ENCODE measurements at places on chromosomes 16 and 17. TPM values are rescaled to one million over a fixed set of nuclear protein-coding genes. Genes with fewer than 3 reads are reported as not detected.

The SENP3 gene
- 54.3 TPM for total RNA-seq

The HES7 gene
- 2.1 TPM for total RNA-seq

The NXPH3 gene
- 21.9 TPM for total RNA-seq

The TP53TG3C gene
- not detected for total RNA-seq

The PRR29 gene
- 0.63 TPM for total RNA-seq

The RAC3 gene
- 14.7 TPM for total RNA-seq

The CLEC19A gene
- not detected for total RNA-seq

The PRR35 gene
- total RNA-seq = not detected

The CDH16 gene
- 0.30 TPM for total RNA-seq

The NUP85 gene
- total RNA-seq = 55.9 TPM

The NEK8 gene
- 2.9 TPM for total RNA-seq

The KRT9 gene
- not detected for total RNA-seq

GRCh38 chr17:31853911-31854470 is 5.1 kb downstream of the COPRS start:
- H3K4me1 ChIP-seq = peaks cover 7% of the 10 kb centered on the region
- no peaks in the 10 kb centered on the region for H3K36me3 ChIP-seq
- H3K4me3 ChIP-seq = no peak overlapping the region
- no peaks in the 10 kb centered on the region for H3K27me3 ChIP-seq
- H3K27ac ChIP-seq = no peak overlapping the region
- DNase-seq = no peak

GRCh38 chr16:65136681-65137080 is 14.8 kb upstream of the CDH11 start:
- no peaks in the 10 kb centered on the region for H3K36me3 ChIP-seq
- DNase-seq = no peak
- H3K4me3 ChIP-seq = no peak overlapping the region
- no peaks in the 10 kb centered on the region for H3K4me1 ChIP-seq
- no peaks in the 10 kb centered on the region for H3K27me3 ChIP-seq

DNA sequence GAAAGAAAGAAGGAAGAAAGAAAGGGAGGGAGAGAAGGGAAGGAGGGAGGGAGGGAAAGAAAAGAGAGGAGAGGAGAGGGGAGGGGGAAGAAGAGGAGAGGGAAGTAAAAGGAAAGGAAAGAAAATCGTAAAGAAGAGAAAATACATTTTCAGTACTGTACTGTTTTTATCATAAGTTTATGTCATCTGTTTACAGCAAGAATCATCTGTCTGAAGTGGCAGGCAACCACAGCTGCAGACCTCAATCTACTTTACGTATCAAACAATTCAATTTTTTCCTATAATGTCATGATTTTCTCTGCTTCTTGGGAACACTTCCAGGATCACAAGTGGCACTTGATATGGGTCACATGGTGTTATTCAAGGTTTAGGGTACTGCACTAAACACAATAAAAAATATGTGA is 58.3 kb downstream of the USP32 start:
- no peaks in the 10 kb centered on the region for H3K36me3 ChIP-seq
- H3K4me1 ChIP-seq = no peaks in the 10 kb centered on the region
- DNase-seq = no peak

DNA sequence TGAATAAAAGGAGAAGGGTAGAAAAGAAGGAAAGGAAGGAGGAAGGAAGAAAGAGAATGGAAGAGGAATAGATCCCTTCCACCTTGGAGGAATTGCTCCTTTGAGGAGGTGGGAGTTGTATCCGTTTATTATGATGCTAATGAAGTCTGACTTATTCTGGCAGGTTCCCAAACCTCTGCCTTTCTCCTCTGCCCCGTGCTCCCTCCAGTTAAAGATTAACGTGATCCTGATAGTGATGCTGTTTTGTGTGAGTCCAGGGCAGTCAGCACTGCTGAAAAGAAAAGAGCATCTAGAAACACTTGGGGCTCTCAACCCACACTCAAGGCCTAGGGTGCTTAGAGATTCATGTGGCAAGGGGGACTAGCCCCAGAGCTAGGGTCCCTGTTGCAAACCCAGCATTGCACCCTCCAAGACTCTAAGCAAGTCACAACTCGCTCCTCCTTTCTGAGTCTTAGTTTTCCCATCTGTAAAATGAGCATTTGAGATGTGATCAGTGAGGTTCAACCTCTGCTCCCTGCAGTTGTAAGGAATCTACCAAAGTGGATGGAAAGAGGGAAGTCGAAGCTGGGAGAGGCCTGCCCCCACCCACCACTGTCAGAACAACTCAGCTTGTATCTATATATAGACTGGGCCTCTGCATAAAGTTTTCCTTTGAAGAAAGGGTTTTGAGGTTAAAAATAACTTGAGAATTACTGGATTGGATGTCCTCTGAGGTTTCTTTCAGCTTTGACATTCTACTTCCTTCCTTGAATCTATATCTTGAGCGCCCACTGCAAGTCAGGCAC is 46.9 kb upstream of the TMEM132E start:
- H3K4me3 ChIP-seq = no peak overlapping the region
- no peaks in the 10 kb centered on the region for H3K4me1 ChIP-seq
- H3K27ac ChIP-seq = no peak overlapping the region
- no peaks in the 10 kb centered on the region for H3K36me3 ChIP-seq
- H3K27me3 ChIP-seq = no peaks in the 10 kb centered on the region
- no peak for DNase-seq

- H3K27ac ChIP-seq = no peak overlapping the region
- no peaks in the 10 kb centered on the region for H3K4me1 ChIP-seq
- no peak overlapping the region for H3K4me3 ChIP-seq
- H3K27me3 ChIP-seq = no peaks in the 10 kb centered on the region
- DNase-seq = no peak
Observed at GRCh38 chr17:78655251-78655940, 78.2 kb upstream of the DNAH17 start.

DNA sequence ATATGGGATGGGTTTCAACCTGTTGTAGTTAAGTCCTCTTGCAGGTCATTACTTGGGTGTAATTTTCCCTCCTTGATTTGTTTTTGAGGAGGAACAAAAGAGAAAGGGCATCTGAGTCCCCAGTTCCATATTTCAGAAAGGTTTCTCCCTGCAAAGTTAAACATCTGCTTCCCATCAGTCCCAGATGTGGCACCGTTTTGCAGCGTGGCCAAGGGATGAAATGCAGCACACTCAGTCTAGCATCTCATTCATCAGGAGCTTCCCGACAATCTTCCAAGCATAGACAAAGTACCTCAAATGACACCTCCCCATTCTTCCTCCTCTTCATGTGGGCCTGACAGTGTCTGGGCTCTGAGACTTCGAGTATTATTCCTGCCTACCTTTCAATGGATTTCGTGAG is 363.7 kb upstream of the SOX9 start:
- H3K27me3 ChIP-seq = no peaks in the 10 kb centered on the region
- H3K4me1 ChIP-seq = no peaks in the 10 kb centered on the region
- DNase-seq = no peak
- no peak overlapping the region for H3K4me3 ChIP-seq
- no peak overlapping the region for H3K27ac ChIP-seq

DNA sequence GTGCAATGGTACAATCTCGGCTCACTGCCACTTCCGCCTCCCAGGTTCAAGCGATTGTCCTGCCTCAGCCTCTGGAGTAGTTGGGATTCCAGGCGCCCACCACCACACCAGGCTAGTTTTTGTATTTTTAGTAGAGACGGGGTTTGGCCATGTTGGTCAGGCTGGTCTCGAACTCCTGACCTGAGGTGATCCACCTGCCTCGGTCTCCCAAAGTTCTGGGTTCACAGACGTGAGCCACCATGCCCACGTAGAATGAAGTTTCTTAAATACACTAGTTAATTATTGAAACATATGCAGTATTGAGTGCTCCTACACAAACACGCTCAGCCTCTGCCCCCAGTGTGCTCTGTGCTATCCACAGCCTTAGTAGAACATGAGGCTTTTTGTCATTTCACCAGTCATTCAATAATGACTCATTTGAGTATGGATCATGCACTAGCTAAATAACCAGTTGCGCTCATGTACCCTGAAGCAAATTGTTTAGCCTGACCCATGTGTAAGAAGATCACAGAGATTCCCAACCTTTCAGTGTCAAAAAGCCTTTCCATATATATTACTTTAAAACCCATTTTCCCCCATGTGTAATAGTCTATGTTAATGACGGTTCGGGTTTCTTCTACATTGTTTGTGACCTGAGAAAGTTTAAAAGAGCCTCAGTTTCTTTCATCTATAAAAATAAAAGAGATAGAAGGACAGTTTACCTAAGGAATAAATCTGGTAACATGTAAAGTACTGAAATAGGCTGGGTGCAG is 49.7 kb downstream of the TUBD1 start:
- no peaks in the 10 kb centered on the region for H3K36me3 ChIP-seq
- peaks cover 30% of the 10 kb centered on the region for H3K4me1 ChIP-seq
- H3K27me3 ChIP-seq = no peaks in the 10 kb centered on the region
- no peak overlapping the region for H3K4me3 ChIP-seq
- DNase-seq = peak; percentile 28

GRCh38 chr17:8746501-8747236 is 2.0 kb upstream of the CCDC42 start:
- no peak for DNase-seq
- no peaks in the 10 kb centered on the region for H3K36me3 ChIP-seq
- peak overlapping the region; percentile 2 for H3K27ac ChIP-seq
- H3K4me3 ChIP-seq = peak overlapping the region; percentile 84

DNA sequence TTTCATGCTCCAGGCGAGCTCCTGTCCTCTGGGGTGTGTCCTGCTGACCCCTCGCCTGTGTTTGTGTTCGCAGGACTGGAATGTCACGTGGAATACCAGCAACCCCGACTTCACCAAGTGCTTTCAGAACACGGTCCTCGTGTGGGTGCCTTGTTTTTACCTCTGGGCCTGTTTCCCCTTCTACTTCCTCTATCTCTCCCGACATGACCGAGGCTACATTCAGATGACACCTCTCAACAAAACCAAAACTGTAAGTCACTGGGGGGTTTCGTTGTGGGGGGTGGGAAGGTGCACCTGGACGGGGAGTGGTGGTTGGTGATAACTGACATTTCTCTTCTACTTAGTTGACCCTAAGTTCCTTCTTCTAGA is 58.3 kb downstream of the ABCC1 start:
- no peaks in the 10 kb centered on the region for H3K4me1 ChIP-seq
- DNase-seq = no peak
- no peak overlapping the region for H3K4me3 ChIP-seq
- no peak overlapping the region for H3K27ac ChIP-seq
- H3K27me3 ChIP-seq = no peaks in the 10 kb centered on the region

GRCh38 chr17:61464130-61464842 is 12.1 kb downstream of the TBX4 start:
- no peaks in the 10 kb centered on the region for H3K36me3 ChIP-seq
- H3K27me3 ChIP-seq = no peaks in the 10 kb centered on the region
- DNase-seq = no peak
- no peak overlapping the region for H3K4me3 ChIP-seq
- H3K27ac ChIP-seq = no peak overlapping the region

- no peak for DNase-seq
- no peak overlapping the region for H3K4me3 ChIP-seq
- no peaks in the 10 kb centered on the region for H3K36me3 ChIP-seq
- H3K27me3 ChIP-seq = no peaks in the 10 kb centered on the region
- H3K4me1 ChIP-seq = no peaks in the 10 kb centered on the region
Observed at GRCh38 chr16:4124535-4125294, 8.5 kb upstream of the ADCY9 start.

- peaks cover 56% of the 10 kb centered on the region for H3K27me3 ChIP-seq
- DNase-seq = no peak
Observed at GRCh38 chr16:88968589-88969280, 8.3 kb downstream of the CBFA2T3 start.

DNA sequence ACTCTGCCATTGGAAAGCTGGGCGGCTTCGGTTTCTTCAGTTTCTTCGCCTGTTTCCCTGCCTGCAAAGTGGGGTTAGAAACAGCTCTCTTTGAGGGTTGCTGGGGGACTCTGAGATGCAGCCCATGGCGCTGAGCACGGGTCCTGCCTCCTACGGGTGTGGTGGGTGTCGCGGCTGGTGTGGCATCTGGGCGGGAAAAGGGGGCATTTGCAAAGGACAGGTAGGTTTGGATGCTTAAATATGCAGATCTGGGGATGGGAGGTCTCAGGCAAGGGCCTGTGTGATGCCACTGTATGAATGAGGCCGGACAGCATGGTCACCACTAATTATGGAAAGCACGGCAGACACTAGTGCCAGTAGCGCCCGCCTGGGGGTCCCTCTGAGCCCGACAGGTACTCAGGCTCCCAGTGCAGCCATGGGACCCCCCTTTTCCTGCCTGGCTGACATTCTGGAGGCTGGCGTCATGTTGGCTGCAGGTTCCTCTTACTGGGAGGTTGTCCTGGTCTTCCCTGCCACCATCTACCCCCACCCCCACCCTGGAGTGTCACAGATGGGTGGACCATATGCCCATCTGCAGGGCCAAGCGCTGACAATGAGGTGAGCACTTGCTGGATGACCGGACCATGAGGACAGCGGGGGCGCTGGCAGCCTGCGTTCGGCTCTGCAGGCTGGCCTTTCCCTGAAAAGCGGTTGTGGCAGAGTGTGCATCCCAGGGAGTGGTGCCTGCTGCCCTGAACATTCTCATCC is 237.7 kb downstream of the SEC14L1 start:
- no peak overlapping the region for H3K4me3 ChIP-seq
- H3K36me3 ChIP-seq = no peaks in the 10 kb centered on the region
- DNase-seq = no peak
- H3K4me1 ChIP-seq = no peaks in the 10 kb centered on the region
- no peaks in the 10 kb centered on the region for H3K27me3 ChIP-seq
- H3K27ac ChIP-seq = peak overlapping the region; percentile 7

- H3K4me3 ChIP-seq = no peak overlapping the region
- DNase-seq = no peak
- no peaks in the 10 kb centered on the region for H3K36me3 ChIP-seq
- no peaks in the 10 kb centered on the region for H3K27me3 ChIP-seq
- no peak overlapping the region for H3K27ac ChIP-seq
- no peaks in the 10 kb centered on the region for H3K4me1 ChIP-seq
Observed at GRCh38 chr16:25959221-25959620, 267.5 kb downstream of the HS3ST4 start.

DNA sequence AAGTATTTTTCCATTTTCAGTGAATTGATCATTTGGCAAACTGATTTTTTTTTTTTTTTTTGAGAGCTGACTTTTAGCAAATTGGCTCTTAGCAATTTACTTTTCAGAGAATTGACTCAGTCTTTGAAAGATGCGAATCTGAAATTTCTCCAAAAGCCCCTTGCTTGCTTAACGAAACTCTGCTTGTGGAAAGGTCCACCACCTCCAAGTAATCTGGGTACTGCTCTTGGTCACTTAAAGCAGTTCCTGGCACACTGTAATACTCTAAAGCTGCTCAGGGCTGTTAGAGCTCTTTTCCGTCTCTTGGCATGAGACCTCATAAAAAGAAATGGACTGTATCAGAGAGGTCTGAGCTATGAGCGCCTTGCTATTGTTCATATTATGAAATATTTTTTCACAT is 2.9 kb downstream of the GSDMB start:
- DNase-seq = no peak
- no peak overlapping the region for H3K27ac ChIP-seq
- H3K4me1 ChIP-seq = no peaks in the 10 kb centered on the region
- H3K4me3 ChIP-seq = no peak overlapping the region
- no peaks in the 10 kb centered on the region for H3K36me3 ChIP-seq
- no peaks in the 10 kb centered on the region for H3K27me3 ChIP-seq

All from tibial nerve (tissue), 4 donors.